ENCODE measurements at places on chromosomes 5 and 9.

DNA sequence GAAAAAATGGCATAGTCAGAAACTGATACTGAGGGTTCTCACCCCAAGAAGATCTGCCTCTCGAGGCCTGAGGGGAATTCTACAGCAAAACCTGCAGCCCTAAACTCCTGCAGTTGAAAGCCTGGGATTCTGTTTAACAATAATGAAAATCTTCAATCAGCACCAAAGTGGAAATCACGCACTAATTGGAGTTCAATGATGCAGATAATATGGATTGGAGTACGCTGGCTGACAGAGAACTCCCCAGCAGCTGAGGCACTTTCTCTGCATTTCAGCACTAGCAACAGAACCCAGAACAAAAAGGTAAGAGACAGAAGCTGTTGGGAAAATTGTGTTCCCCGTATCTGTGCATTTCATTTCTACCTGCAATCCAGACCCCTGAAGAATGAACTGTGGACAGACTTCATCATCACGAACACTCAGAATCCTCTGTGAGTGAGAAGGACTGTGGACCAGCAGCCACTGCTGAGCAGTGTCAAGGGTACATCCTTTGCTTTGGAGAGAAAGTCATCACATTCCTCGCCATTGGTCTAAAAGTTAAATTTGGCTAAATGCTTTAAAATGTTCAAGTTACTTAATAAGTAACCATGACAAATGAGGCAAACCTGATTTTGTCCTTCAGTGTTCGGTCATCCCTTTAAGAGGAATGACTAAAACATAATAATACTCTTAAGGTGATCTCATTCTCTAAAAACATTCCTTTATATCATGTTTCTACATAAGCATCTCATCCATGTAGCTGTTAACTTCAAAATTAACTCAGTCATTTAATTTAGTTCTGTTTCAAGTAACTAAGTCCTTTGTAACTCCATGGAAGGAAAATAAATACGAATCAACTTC, 126.1 kb downstream of the GAS1 start:
- no peak for DNase-seq

DNA sequence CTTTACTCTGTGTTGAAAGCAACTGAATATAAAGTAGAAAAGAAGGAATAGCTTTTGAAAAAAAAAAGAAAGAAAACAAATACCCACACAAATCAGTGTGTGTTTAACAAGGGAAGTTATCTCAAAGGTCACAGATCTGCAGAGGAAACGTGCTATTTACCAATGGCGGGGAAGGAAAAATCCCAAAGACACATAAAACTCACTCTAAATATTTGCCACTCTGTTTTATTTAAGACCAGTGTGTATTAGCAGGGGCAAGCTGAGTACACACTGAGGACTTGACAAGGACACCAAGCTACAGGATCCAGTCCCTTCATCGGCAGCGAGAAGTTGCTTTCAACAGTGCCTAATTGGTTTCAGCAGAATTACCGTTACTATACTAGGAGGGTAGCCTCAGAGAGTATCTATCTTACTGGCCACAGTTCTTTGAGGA, 252.5 kb downstream of the DEPDC1B start:
- DNase-seq = no peak

GRCh38 chr9:7258688-7259396, 501.1 kb downstream of the KDM4C start:
- no peak for DNase-seq

DNA sequence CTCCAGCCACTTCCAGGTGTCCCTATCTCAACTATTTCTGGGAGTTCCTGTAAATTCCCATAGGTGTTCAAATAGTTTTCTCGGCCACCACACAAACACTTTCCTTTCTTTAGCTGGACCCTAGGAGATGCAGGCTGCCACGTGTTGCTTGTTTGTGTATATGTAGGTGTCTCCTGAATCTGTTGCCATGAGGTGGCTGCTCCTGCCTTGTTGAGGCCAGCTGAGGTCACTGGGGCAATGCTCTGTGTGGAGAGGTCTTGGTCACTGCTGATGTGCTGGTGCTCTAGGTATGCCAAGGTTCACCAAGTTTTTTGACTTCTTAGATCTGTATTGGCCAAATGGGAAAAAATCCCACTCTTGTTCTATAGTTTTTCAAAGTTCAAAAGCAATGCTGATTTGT, 132.5 kb upstream of the CHD1 start:
- no peak for DNase-seq

- no peak for DNase-seq
Observed at GRCh38 chr9:90517103-90517502, 125.5 kb downstream of the DIRAS2 start.

DNA sequence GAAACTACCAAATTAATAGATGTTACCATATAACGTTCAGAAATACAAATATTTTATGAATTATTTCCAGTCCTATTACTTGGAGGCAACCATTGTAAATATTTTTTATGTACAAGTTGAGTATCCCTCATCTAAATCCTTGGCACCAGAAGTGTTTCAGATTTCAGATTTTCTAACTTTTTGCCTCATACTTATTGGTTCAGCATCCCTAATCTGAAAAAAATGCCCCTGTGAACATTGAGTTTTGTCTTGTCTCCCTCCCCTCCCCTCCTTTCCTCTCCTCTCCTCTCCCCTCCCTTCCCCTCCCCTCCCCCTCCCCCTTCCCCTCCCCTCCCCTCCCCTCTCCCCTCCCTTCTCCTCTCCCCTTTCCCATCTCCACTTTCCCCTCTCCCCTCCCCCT, 40.6 kb downstream of the UBAP1 start:
- no peak for DNase-seq

GRCh38 chr9:38120961-38121360, 51.9 kb upstream of the SHB start:
- DNase-seq = no peak

- peak; percentile 86 for DNase-seq
Observed at GRCh38 chr9:111839387-111839786, 44.6 kb upstream of the SHOC1 start.

- DNase-seq = no peak
Observed at GRCh38 chr9:16526380-16526779, 344.1 kb downstream of the BNC2 start.

DNA sequence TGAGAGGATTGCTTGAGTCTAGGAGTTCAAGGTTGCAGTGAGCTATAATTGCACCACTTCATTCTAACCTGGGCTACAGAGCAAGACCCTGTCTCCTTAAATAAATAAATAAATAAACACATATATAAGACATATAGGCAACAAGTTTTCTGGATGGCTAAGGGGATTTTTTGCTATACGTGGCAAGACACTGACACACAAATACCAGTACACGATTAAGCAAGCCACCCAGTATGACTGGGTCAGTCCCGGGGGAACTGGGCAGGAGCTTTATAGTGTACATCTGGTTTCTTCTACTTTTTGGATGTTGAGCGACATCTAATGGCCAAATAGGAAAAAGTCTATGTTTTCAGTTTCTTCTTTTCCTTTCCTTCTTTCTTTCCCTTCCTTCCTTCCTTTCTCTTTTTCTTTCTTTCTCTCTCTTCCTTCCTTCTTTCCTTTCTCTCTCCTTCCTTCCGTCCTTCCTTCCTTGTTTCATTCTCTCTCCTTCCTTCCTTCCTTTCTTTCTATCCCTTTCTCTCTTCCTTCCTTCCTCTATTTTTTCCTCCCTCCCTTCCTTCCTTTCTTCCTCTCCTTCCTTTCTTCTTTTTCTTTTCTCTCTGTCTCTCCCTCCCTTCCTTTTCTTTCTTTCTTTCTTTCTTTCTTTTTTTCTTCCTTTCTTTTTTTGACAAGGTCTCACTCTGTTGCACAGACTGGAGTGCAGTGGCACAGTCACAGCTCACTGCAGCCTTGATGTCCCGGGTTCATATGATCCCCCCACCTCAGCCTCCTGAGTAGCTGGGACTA, 47.0 kb upstream of the PLIN2 start:
- DNase-seq = peak; percentile 96

GRCh38 chr9:69745716-69746437, 13.9 kb downstream of the PTAR1 start:
- peak; percentile 60 for DNase-seq

GRCh38 chr9:121990600-121991306, 102.4 kb downstream of the TTLL11 start:
- DNase-seq = no peak

- no peak for DNase-seq
Observed at GRCh38 chr5:10418654-10419345, 22.9 kb upstream of the ROPN1L start.

DNA sequence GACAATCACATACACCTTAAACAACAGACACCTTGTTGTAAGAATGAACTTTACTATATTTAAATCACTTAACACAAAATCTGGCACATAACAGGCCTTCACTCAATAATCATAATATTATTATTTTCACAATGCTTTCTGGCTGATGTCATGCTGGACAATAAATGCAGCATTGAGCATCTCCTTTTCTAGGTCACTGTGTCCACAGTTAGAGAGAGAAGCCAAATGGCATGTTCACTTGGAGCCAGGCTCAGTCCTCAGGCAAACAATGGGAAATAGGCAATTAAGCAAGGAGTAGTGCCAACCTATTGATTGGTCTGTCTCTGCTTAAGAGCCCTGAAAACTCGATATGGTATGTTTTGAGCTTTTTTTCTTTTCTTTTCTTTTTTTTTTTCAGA, 50.6 kb upstream of the KLF4 start:
- no peak for DNase-seq

- DNase-seq = no peak
Observed at GRCh38 chr9:95985440-95986055, 110.1 kb downstream of the ERCC6L2 start.

- peak; percentile 48 for DNase-seq
Observed at GRCh38 chr5:121949885-121950284, 11.9 kb upstream of the SRFBP1 start.

- DNase-seq = no peak
Observed at GRCh38 chr5:142017832-142018427, 5.1 kb upstream of the GNPDA1 start.

DNA sequence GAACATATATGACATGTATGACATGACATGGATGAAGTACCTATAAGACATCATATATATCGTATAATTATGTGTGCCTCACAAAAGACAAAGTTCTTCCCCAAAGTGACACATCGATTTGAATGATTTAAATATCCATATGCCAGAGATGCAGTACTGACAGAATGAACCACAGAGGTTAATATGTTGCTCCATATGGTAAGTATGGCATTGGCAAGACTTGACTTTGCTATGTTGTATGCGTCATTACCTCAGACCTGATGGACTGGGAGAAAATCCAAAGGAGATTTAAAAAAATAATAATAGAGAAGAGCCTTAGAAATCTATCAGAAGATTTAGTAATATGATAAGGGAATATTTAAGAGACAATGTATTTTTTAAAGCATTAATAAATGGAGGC, 263.2 kb downstream of the PJA2 start:
- no peak for DNase-seq

GRCh38 chr9:129822898-129823541, 916 bp downstream of the TOR1A start:
- no peak for DNase-seq

DNA sequence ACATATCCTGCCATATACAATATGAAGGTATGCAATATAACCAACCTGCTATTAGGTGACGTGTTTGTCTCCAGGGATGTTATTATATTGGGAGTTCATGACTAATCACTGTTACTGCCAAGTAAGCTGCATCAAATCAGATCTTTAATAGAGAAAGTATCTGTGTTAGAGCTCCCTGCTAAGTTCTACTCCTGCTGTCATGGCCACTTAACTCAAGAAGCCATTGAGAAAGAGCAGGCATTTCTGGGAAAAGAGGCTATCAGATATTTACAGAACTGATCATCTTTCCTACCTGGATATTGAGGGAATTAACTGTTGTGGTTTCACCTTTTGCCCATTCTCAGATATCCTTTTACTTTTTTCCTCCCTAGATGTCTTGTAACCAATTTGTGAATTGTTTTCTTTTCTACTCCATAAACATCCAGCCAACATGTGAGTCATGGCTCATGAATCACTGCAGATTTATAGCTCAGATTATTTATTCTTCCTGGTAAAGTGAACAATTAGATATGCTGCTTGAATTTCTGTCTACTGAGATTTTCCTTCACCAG, 634.8 kb upstream of the FAM174A start:
- no peak for DNase-seq

DNA sequence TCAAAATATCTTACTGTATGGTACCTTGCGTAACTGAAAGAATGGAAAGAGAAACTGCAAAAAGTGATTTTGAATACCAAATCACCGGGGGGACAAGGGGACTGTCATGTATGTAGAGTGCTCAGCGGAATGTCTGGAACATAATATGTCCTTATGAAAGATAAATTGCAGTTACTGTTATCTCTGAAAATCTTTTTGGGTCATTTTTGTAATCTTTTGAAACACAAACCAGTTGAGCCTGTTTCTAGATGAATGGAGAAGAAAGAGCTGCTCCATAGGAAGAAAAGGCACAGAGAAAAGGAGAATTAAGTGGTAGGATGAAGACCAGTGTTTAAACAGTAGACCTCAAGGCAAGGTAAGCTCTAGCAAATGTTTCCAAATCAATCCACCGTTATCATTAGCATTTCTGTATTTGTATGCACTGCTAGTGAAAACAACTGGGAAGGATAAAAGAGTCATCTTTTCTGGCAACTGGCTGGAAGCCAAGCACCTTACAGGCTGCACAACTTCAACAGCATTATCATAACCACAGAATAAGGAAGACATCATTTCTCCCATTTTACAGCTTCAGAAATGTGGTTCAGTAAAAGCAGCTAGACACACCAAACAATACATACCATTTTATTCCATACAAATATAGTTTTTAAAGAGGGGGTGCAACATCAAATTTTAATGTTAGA, 158.5 kb downstream of the TRPM3 start:
- no peak for DNase-seq

DNA sequence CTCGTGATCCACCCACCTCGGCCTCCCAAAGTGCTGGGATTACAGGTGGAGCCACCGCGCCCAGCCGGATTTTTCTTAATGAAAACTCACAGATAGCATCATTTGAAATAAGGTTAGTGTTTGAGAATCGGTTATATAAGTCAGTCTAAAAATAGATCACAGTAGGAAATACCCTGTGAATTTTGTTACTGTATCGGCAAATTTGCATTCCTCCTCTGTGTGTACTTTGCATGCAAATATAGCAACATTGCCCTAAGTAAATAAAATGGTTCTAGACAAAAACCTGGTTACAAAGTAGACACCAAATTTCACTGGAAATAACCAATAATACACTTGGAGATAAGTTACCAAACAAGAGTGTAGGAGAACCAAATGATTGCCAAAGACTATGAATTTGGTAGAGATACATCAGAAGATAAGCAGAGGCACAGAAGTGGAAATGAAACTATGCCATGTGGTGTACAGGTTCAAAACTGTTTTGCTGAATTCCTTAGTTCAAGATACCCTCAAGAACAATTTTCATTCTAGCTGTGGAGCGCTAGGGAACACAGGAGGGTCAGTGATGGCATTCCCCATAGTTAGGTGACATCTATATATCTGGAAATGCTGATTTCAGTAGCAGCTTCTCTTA, 58.1 kb downstream of the ICE1 start:
- peak; percentile 7 for DNase-seq

- DNase-seq = no peak
Observed at GRCh38 chr5:16406630-16407029, 59.0 kb downstream of the ZNF622 start.

- DNase-seq = peak; percentile 6
Observed at GRCh38 chr9:103789686-103790085, 304.4 kb upstream of the SMC2 start.

GRCh38 chr9:107422189-107423185, 67.1 kb downstream of the KLF4 start:
- DNase-seq = peak; percentile 72

All from inflammatory macrophage treated with lipopolysaccharide for 4 hours (primary cell).